CD4-positive, alpha-beta T cell treated with Interleukin-6 for 4 hours (primary cell): ENCODE measurements at places on chromosomes 3 and 15.

DNA sequence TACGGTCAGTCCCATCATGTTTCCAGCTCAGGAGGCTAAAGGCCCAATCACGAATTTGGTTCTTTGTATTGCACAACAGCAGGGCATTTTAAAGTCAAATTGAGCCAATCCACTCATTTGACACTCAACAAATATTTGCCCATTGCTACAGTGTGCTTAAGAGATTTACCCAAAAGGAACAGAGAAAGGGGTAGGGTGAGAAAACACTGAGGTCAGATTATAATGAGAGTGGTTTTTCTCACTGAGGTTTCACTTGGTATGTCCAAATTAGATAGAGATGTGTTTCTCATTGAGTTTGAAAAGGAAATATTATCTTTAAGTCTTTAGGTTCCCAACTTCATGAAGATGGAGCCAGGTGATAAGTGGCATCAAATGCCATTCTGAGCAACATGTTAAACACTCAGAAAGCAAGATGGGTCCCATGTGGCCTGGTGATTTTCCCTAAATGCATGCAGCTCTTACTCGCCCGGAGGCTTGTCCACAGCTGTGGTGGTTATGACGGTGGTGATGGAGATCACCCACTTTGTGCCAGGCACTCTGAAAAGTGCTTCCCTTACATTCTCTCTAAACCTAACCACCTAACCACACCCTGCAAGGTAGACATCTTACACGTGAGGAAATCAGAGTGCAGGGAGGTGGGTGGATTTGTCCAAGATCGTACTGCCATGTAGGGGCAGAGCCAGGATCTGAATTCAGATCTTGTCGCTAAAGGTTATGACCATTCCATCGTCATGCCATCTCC lies 31.2 kb upstream of the USP3 start:
- peak; percentile 30 for DNase-seq

GRCh38 chr15:83068054-83068453 lies 1.0 kb upstream of the BTBD1 start:
- no peak for DNase-seq

DNA sequence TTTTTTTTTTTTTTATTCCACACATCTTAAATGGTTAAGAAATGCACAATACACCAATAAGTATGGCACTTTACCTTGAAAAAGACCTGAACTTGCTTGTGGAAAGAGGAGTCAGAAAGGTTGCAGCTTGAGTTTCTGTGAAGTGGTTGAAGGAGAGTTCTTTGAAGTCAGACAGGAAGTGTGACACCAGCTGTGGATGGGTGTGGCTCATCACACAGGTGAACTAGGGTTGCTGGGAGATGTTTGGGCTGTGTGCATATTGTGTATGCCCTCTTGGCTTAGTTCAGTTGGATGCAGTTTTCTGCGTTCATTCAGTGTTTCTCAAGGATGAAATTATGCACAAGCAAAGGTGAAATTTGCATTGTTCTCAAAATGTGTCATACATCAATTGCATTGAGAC lies 6.3 kb downstream of the AEN start:
- DNase-seq, result peak; percentile 84

GRCh38 chr15:100959066-100960050 lies 40.2 kb downstream of the LRRK1 start:
- no peak for DNase-seq

GRCh38 chr3:156888576-156888975 lies 62.4 kb downstream of the LEKR1 start:
- no peak for DNase-seq

DNA sequence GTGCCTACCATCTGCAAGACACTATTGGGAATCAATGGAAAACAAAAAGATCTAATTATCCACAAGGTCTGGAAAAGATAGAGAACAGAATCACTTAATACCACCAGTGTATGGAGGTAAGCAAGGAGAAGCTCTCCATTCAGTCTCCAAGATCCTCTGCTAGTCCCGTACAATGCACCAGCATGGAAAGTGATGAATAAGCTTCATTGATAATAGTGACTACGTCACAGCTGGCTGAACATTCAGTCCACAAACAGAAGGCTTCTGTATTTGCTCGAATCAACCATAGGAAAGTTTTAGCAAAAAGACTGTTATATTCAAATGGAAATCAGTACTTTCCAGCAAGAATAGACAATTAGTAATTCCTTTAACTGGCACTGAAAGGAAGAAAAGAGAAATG lies 42.9 kb downstream of the IGSF11 start:
- no peak for DNase-seq

DNA sequence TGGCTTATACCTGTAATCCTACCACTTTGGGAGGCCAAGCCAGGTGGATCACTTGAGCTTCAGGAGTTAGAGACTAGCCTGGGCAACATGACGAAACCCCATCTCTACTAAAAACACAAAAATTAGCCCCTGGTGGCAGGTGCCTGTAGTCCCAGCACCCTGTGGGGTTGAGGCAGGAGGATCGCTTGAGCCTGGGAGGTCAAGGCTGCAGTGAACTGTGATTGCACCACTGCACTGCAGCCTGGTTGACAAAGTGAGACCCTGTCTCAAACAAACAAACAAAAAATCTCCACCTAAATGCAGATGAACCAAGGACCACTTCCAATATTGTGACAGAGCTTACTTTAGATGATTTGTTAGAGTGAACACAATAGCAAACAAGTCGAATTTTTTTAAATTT lies 53.7 kb downstream of the TP53BP1 start:
- no peak for DNase-seq

- no peak for DNase-seq
Measured at GRCh38 chr15:66085128-66085527, 168.4 kb downstream of the MEGF11 start.

DNA sequence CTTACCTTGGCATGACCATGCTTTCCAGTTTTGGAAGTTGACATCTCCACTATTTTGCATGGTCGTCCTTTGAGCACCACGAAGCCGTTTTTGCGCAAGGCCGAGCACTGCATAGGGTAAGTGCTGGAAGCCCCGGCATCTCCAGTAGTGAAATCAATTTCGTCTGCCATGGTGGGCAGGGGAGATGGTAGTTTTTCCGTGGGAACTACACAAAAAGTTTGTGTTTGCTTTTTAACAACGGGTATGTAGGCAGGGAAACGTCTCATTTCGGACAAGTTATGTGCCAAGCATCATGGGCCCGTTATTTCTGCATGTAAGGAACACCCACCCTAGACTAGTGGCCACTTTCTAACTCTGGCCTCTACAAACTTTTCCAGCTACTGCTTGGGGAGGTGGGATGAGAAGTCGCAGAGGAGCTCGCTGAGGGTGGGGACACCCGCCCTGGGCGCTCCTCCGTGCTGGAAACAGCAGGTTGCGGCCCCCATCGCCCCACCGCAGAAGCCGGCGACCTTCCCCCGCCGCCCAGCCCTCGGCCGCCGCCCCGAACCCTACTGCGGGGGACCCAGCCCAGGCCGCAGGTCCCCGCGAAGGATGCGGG lies 701 bp downstream of the EIF5A2 start:
- DNase-seq, result no peak

- no peak for DNase-seq
Measured at GRCh38 chr3:182045736-182046135, 334.0 kb downstream of the SOX2 start.

- DNase-seq, result no peak
Measured at GRCh38 chr3:40432793-40433192, 24.3 kb upstream of the RPL14 start.

GRCh38 chr3:104578558-104578957 lies 788.2 kb upstream of the ALCAM start:
- no peak for DNase-seq

DNA sequence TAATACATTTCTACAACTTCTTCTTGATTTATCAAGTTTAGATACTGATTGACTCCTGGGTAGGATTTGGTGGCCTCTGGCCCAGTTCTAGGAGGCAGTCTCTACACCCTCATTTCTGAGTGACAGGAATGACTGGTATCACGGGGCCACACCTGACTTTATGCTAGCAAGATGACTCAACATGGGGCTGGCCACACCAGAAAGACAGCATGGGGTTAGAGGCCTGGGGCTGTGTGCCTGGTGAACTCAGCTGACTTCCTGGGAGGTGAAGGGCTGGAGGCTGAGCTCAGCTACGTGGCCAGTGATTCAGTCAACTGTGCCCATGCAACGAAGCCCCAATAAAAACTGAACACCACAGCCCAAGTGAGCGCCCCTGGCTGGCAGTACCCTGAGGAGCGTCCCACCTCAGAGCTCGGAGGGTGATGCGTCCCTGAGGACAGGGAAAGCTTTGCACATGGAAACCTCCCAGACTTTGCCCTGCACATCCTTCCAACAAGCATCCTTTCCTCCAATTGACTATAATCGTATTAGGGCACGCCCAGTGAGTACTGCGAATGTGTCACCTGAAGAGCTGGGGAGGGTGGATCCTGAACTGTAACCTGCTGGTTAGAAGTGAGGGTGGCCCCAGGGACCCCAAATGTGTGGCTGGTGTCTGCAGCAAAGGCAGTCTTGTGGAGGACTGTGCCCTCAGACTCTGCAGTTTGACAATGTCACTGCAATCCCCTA lies 57.2 kb downstream of the NIPA2 start:
- DNase-seq, result no peak

DNA sequence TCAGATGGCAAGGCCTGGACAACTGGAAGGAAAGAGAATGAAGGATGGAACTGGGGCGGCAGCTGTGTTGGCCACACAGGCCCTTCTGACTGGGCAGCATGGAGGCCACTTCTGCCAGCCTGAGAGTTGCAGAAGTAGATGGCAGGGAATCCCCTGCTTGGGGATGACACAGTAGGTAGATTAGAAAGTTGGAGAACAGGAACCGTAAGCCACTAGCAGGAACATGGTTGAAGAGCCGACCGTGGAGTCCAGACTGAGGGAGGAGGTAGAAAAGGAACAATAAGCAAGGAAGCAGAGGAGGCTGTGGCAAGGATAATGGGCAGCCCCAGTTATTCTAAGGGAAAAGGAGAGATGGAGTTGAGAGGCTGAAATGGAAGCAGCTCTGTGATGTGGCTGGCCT lies 26.4 kb upstream of the ZNF774 start:
- no peak for DNase-seq

- DNase-seq, result peak; percentile 60
Measured at GRCh38 chr3:31562525-31562924, 29.8 kb downstream of the STT3B start.

DNA sequence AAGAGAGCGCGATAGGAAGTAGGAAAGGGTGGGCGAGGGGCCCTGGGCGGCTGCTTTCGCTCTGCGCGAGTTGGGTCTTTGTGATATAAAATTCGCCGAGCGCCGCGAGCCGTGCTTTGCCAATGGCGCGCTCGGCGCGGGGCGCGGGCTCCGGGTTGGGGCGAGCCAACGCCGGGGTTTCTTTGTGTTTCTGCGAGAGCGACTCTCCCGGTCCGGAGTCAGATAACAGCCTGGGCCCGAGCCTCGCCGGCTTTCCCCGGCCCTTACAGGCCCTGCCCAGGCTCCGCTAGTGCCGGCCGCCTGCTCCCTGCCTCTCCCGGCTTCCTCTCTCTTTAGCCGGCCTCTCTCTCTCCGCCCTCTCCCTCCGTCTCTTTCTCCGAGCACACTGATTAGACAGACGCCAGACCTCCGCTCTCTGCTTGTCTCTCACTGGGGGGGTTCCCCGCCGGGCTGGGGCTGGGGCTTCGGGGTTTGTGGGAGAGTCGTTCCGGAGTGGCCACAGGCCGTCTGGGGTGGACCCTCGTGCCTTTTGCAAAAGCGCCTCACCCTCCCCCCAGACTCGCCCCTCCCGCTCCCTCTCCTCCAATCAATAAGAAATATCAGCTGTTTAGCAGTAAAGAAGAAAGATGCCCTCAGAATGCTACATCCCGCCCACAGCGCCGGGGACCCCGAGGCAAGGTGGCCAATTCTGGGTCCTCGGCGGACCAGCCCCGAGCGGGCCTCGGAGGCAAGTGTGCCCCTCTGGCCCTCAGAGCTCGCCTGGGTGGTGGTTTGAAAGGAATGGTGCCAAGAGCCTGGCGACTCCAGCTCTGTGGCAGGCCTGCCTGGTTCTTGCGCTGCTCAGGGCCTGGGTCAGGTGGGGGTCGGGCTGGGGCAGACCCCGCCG lies 2.9 kb downstream of the NR2F2 start:
- DNase-seq, result no peak

GRCh38 chr15:35484231-35484945 lies 61.6 kb downstream of the DPH6 start:
- DNase-seq, result no peak

DNA sequence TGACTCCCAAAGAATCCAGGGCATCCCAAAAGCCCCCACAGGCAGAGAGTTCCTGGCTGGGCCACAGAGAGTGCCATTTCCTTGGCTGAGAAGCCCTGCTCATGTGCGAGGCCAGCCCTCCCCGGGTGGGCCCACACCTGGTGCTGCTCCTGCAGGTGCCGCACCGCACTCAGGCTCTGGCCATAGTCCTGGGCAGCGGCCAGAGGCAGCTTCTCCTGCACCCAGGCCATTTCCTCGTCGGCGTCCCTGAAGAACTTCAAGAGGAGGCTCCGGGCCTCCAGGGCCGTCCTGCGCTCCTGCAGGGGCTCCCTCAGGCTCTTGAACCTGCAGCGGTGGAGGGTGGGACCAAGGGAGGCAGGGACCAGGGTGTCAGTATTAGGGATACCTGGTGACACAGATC lies 18.1 kb downstream of the PLA2G4B start:
- DNase-seq, result no peak

GRCh38 chr3:128180436-128180835 lies 27.2 kb downstream of the EEFSEC start:
- no peak for DNase-seq

DNA sequence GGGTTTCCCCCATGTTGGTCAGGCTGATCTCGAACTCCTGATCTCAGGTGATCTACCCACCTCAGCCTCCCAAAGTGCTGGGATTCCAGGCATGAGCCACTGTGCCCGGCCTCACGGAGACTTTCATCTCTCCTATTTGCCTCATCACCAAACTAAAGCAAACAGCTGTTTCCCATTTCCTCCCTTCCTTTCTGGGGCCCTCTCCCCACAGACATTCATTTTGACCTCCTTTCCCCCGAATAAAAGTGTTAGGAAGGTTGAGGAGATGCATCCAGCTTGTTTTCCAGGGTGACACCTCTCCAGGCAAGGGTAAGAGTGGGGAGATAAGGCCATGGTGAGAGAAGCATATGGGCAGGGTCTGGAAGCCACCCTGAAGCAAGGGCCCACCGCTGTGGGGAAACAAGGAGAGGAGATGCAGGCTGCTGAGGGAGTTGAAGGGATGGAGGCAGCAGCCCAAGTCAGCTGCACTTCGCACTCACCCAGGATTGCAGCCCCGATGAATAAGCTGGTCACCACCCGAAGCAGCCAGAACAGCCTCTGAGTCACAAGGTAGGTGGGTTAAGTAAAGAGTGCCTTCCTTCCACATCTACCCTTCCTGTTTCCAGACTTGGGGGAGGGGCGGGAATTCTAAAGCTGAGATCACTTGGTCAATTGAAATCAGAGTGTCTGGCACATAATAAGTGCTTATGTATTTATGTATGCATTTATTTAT lies 7.7 kb downstream of the DUOXA2 start:
- no peak for DNase-seq
